ENCODE measurements at places on chromosomes 6 and 20.

DNA sequence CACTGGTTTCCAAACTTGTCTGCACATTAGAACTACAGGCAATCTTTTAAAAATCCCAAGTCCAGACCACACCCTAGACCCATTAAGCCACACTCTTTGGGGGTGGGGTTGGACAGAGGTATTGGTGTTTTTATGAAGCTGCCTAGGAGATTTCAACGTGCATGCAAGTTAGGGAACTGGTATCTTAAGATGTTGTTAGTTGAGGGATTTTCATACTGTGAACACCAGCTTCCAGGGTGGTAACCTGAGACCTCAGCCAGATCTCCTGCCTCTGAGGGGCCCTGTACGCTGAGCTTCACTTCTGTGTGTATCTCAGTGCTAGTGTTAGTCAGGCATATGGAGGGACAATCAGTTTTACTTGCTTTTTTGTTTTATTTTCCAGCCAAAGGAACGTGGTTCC, 138.0 kb downstream of the UTRN start:
- H3K36me3 ChIP-seq, result peaks cover 5% of the 10 kb centered on the region
- H3K4me3 ChIP-seq, result no peak overlapping the region
- H3K4me1 ChIP-seq, result peaks cover 21% of the 10 kb centered on the region
- no peaks in the 10 kb centered on the region for H3K27me3 ChIP-seq

- H3K36me3 ChIP-seq, result no peaks in the 10 kb centered on the region
- H3K27ac ChIP-seq, result no peak overlapping the region
- H3K4me1 ChIP-seq, result peaks cover 7% of the 10 kb centered on the region
Observed at GRCh38 chr20:41371371-41371770, 4.8 kb upstream of the EMILIN3 start.

DNA sequence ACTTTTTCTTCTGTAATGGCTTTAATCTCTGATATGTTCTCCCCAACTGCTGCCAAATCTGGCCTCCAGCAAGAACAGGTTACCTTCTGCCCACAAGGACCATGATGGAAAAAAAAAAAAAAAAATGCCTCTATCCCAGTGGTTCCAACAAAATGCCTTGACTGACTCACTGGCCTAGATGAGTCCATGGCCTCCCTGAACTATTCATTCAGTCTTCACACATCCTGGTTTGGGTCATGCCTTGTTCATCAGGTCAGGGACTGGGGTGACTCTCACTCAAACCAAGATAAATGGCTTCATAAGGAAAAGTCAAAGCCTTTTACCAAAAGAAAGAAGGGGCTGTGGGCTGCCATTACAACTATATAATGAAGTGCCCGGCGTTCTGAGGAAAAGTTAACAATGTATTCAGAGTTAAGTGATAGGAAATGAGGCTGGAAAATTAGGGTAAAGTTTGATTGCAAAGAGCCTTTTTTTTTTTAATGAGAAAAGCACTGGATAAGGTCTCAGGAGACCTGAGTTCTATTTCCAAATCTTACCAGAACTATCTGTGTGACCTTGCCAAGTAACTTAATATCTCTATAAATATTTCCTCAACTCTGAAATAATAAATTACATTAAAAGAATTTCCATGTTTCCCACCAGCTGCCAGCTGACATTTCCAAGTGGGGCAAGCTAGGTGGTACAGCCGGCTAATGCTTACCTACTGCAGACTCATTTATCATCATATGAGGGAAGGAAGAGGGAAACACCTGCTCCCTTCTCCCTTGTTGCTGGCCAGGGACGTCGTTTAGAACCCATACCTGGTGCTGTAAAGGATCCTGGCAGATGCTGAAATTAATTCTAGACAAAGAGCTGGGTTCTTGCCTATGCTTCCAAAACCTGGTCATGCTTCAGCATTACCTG, 380.0 kb upstream of the MARCKS start:
- no peak overlapping the region for H3K27ac ChIP-seq
- DNase-seq, result no peak
- H3K36me3 ChIP-seq, result no peaks in the 10 kb centered on the region

- no peaks in the 10 kb centered on the region for H3K36me3 ChIP-seq
- no peak overlapping the region for H3K27ac ChIP-seq
- no peak overlapping the region for H3K4me3 ChIP-seq
Observed at GRCh38 chr6:15439410-15440025, 193.6 kb downstream of the JARID2 start.

Data from esophagus squamous epithelium (tissue), 5 donors.